ENCODE measurements at places on chromosomes 2 and 18. TPM values are rescaled to one million over a fixed set of nuclear protein-coding genes. Genes with fewer than 3 reads are reported as not detected.

Gene ITGB6
- not detected for total RNA-seq

Gene ZBTB14
- 18.9 TPM for total RNA-seq

Gene CPLX4
- total RNA-seq, result under 0.01 TPM

Gene WDR54
- total RNA-seq, result 32.9 TPM

Gene ALK
- total RNA-seq, result 0.98 TPM

Gene FRZB
- 14.3 TPM for total RNA-seq

Gene IL36G
- not detected for total RNA-seq

Gene POTEJ
- total RNA-seq, result not detected

Gene GAD1
- total RNA-seq, result 78.2 TPM

Gene CHRNG
- total RNA-seq, result not detected

Gene PIEZO2
- total RNA-seq, result 3.9 TPM

Gene DIPK1C
- 5.2 TPM for total RNA-seq

Gene VSNL1
- total RNA-seq, result 17.5 TPM

Gene TMEM247
- not detected for total RNA-seq

Gene HOXD13
- not detected for total RNA-seq

Gene UGT1A3
- not detected for total RNA-seq

Gene PLEKHH2
- total RNA-seq, result 2.5 TPM

Gene DTNB
- 13.0 TPM for total RNA-seq

Gene SULT1C2
- total RNA-seq, result 0.98 TPM

Gene COL4A4
- total RNA-seq, result 0.74 TPM

Gene CCDC102B
- 12.5 TPM for total RNA-seq

Gene CLEC4F
- not detected for total RNA-seq

Gene LYG2
- not detected for total RNA-seq

Gene MC2R
- total RNA-seq, result not detected

Gene ARHGAP28
- 16.2 TPM for total RNA-seq

Gene CNRIP1
- total RNA-seq, result 67.4 TPM

Gene CBLN2
- total RNA-seq, result 219 TPM

Gene CRYBA2
- total RNA-seq, result not detected

Gene PCARE
- total RNA-seq, result under 0.01 TPM

Gene STPG4
- total RNA-seq, result 0.49 TPM

Gene SPRED2
- total RNA-seq, result 14.8 TPM

Gene NXPH2
- total RNA-seq, result 17.2 TPM

Gene B3GNT7
- 0.98 TPM for total RNA-seq

Gene VIL1
- total RNA-seq, result not detected

Gene ERCC3
- 43.0 TPM for total RNA-seq

Gene TMEM37
- total RNA-seq, result not detected

Gene TBC1D8
- total RNA-seq, result 6.1 TPM

Gene ALPI
- not detected for total RNA-seq

Gene MC5R
- total RNA-seq, result 0.25 TPM

Gene VPS4B
- 21.6 TPM for total RNA-seq

Gene C1GALT1C1L
- total RNA-seq, result not detected
